MCF 10A (cell line): ENCODE measurements at places on chromosomes 4 and X.
A peak's percentile ranks its signal among the peaks of the same experiment; 100 is the strongest.

GRCh38 chrX:19615361-19615910 is 100.1 kb upstream of the MAP3K15 start:
- no peak for DNase-seq

DNA sequence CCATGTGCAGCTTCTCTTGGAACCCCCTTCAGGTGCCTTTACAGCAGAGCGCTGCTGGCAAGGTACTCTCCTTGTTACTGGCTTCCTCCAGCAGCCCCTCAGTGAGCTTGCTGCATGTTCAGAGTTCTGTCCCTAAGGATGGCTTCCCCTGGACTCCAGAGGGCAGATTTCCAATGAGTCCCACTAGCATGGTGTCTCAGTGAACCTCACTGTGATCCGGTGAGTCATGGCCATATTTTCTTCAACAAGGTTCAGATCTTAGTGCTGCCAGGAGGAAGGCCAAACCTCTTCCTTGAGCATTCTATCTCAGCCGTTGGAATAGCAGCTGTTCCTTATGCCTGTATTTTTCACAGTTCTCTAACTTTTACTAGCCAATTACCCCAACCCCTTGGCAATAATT is 98.8 kb downstream of the CASK start:
- peak; percentile 12 for DNase-seq

DNA sequence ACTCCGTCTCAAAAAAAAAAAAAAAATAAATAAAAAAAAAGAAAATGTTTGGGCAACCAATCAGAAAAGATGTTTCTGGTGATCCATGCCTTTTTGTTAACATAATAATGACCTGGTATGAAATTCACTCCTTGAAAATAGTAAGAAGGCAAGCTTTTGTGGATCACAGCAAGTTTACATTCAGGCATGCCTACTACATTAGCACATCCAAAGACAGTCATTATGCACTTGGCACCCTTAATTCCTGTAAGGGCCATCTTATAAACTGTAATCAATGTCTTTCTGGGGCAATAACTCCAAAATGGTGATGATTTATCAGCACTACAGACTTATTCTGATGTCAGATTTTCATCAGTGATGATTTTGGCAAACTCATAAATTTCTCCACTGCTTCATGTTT is 1871.6 kb upstream of the AGA start:
- DNase-seq: no peak

DNA sequence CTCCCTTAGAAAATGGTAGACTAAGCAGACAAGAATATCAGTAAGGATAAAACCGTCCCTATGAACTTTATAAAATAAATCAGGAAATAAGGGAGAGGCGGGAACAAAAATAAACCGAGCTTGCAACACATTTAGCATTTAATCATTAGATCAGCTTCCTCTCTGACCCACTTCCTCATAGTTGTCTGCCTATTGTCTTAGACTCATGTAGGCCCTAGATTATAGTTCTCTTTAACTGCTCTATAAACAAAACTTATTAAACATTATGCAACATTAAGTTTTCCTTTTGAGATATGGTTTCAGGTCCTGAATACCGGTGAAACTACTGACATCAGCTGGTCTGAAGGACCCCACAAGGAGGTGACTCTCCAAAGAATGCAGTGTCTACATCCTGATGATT is 15.8 kb upstream of the SRD5A3 start:
- DNase-seq: no peak

- peak; percentile 34 for DNase-seq
Observed at GRCh38 chr4:55125087-55125721, at the start of gene KDR. Gene KDR, minus strand, starts transcription at chr4:55125595. Its CDS starts 302 bp downstream, at chr4:55125293.

GRCh38 chr4:184757810-184758209 is 23.9 kb upstream of the CENPU start:
- no peak for DNase-seq

DNA sequence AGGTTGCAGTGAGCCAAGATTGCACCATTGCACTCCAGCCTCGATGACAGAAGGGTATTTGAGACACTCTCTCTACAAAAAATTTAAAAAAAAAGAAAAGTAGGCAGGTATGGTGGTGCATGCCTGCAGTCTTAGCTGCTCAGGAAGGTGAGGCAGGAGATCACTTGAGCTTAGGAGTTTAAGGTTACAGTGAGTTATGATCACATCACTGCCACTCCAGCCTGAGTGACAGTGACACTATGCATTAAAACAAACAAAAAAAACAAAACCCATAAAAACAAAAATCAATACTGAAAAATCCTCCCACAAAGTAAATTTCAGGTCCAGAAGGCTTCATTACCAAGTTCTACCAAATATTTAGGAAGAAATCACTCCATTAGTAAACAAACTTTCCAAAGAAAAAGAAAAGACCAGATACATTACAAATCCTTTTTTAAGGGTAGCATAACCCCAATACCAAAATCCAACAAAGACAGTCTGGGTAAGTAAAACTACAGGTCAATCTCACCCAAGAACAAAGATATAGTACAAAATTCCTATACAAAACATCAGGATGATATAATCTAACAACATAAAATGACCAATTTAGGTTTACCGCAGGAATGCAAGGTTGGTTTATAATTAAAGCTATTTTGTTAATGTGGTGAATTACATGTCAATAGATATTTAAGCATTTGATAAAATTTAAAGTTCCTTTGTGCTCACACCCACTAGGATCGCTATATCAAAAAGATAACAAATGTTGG is 11.7 kb downstream of the NELFA start:
- DNase-seq: no peak

GRCh38 chr4:92305148-92305877 is 1.5 kb downstream of the GRID2 start:
- peak; percentile 29 for DNase-seq

DNA sequence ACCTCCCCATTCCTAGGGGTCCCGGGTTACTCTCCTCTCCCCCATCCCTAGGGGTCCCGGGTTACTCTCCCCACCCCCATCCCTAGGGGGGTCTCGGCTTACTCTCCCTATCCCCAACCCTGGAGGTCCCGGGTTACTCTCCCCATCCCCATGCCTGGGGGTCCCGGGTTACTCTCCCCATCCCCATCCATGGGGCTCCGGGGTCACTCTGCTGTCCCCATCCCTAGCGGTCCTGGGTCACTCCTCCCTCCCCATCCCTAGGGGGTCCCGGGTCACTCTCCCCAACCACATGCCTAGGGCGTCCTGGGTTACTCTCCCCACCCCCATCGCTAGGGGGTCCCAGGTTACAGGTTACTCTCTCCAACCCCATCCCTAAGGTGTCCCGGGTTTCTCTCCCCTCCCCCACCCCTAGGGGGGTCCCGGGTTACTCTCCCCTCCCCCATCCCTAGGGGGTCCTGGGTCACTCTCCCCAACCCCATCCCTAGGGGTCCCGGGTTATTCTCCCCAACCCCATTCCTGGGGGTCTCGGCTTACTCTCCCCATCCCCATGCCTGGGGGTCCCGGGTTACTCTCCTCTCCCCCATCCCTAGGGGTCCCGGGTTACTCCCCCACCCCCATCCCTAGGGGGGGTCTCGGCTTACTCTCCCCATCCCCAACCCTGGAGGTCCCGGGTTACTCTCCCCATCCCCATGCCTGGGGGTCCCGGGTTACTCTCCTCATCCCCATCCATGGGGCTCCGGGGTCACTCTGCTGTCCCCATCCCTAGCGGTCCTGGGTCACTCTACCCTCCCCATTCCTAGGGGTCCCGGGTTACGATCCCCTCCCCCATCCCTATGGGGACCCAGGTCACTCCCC is 821 bp downstream of the ASMTL start:
- no peak for DNase-seq

DNA sequence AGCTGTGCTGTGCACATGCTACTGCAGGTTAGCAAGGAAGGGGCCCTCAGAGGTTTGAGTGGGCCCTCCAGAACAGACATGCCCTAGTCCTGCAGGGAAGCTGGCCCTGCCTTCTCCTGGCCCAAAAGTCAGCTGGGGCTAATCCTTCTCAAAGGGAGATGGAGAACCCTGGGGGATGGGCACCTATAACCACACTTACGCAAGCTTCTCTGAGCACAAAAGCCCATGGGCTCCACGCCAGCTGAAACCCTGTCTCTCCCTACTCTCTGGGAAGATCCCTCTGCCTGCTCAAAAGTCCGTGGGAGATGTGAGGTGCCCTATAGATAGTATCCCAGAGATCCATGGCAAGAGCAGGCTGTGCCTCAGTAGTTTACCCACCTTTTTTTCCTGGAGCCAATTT is 58.9 kb upstream of the DKK2 start:
- peak; percentile 60 for DNase-seq

DNA sequence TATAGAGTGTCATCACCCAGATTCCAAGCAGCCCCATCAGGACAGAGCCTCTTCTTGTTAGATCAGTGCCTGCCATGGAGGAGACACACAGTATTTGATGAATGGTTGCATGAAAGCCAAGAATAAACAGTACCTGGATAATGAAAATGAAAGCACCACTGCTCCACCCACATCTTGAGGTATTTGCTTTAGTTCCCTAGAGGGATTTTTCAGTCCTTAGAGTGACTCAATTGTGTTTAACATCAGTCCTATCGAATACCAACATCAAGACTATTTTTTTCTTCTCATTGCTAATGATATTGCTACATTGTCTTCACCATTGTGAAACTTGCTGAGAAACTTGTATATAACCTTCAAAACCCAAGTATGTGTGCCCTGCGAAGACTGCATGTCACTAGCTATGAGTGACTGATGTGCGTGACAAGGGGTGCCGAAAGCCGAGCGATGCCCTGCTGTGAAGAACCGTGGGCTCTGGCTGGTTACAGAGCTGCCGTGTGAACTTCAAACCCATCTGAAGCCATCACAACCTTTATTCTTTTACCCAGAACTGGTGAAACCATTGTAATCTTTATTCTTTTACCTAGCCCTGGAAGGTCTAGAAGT is 211.3 kb upstream of the FAT1 start:
- DNase-seq: peak; percentile 43

- DNase-seq: no peak
Observed at GRCh38 chrX:16882169-16882568, 12.0 kb upstream of the RBBP7 start.

DNA sequence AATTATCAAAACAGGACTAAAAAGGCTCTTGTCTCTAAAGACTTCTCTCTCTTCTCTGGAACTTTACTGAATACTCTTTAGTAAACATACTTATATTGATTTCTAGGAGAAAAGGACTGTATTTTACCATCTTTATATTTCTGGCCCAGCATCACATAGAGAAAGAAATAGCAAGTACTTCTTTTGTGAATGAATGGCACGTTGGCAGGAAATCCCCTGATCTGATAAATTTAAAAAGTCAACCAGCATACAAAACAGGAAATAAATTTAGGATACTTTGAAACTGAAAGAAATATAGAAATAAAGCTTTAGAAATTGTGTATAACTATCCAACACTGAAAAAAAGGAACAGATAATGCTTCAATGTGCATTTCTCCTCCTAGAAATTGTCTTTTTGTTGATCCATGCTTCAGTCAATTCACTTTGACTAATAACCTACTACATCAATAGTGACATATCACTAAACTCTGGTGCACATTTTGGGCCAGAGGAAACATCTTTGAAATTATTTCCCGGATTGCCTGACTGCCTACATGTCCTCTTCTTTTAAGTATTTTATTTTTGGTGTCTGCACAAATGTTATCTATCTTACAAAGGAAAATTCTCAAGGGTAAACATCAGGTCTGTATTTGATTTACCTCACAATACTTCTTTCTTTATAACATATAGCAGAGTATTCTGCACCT is 183.5 kb upstream of the FSTL5 start:
- DNase-seq: no peak

DNA sequence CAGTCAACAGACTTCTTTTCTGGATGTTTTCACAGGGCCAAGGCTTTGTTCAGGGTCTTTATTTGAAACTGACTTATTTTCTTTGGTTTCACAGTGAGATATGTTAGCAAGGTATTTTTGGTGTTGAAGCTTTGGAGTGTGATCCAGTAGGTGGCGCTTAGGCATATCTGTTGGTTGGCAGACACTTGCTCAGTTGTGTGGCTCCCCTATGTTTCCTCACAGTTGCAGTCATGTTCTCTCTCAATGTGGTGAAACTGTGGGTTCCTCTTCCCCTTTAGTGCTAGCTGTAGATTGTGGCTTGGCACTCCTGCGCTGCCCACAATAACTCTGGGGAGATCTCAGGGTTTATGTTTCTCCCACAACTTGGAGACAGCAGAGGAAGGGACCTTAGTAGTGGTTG is 460.8 kb downstream of the SLITRK2 start:
- peak; percentile 49 for DNase-seq

DNA sequence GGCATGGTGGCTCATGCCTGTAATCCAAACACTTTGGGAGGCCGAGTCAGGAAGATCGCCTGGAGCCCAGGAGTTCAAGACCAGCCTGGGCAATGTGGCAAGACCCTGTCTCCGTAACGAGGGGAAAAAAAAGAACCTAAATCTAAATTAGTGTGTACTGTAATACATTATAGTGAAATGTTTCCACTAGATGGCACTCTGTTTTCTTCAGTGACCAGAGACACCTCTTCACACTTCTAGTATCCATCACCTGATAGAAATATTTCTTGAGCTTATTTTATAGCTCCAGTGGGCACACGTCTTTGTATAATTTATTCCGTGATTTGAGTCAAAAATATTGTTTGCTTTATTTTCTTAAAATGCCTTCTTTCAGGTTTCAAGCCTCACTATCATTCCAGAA is 600.9 kb upstream of the DIPK2B start:
- peak; percentile 66 for DNase-seq

DNA sequence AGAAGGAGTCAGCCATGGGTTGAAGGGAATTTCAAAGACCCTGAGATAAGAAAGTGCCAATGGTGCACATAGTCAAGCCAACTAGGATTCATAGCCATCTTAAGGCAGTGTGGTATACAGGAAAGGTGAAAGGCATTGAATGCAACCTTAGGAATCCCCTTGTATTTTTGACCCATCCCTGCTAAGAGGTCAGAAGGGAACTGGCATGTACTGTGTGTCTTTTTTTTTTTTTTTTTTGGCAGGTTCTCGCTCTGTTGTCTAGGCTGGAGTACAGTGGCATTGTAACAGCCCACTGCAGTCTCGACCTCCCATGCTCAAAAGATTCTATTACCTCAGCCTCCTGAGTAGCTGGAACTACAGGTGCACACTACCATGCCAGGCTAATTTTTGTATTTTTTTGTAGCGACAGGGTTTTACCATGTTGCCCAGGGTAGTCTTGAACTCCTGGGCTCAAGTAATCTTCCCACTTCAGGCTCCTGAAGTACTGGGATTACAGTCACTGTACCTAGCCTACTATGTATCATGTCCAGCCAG is 40.8 kb downstream of the VSIG4 start:
- DNase-seq: no peak

- peak; percentile 16 for DNase-seq
Observed at GRCh38 chr4:142683997-142684396, 162.1 kb downstream of the INPP4B start.

GRCh38 chrX:153984351-153985178 is 12.0 kb downstream of the TMEM187 start:
- DNase-seq: no peak
